ENCODE measurements at places on chromosomes 12 and 14.
A peak's percentile ranks its signal among the peaks of the same experiment; 100 is the strongest.

DNA sequence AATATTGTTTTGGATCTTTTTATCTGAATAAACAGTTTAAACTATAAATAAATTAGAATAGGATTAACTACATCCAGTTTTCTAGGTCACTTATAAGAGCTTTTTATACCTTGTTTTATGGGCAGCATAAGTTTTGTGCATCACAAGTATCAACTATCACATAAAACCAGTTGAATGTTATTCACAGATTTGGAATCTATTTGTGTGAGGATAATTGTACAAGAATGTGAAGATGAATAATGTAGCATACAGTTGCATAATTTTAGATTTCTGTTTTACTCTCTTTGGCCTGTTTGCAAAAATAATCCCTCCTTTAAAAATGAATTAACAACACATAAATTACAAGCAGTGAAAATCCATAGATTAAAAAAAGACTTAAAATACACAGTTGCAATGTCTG, 88.8 kb downstream of the SCFD1 start:
- DNase-seq: peak; percentile 32

GRCh38 chr12:130796985-130797686, 41.9 kb downstream of the STX2 start:
- no peak for DNase-seq

DNA sequence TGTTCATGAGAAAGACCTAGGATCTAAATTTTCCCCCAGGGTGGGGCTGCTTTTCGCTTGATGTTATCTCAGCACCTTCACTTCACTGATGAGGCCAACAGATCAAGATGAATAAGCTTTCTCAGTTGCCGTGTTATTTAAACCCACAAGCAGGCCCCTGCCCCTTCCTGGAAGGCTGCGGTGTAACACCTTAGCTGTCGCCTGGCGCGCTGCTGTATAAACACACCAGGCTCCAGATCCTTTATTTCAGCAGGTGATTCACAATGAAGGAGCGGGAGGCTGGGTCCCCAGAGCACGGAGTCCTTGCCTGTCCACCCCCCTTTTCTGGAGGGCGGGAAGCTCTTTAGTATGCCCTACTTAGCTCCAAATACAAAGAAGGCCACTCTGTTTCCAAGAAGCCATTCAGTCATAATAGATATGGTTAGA, 515.4 kb downstream of the FUT8 start:
- no peak for DNase-seq

- peak; percentile 80 for DNase-seq
Observed at GRCh38 chr14:34853041-34853440, 22.1 kb downstream of the BAZ1A start.

- DNase-seq: no peak
Observed at GRCh38 chr14:97361958-97362357, 564.8 kb downstream of the VRK1 start.

DNA sequence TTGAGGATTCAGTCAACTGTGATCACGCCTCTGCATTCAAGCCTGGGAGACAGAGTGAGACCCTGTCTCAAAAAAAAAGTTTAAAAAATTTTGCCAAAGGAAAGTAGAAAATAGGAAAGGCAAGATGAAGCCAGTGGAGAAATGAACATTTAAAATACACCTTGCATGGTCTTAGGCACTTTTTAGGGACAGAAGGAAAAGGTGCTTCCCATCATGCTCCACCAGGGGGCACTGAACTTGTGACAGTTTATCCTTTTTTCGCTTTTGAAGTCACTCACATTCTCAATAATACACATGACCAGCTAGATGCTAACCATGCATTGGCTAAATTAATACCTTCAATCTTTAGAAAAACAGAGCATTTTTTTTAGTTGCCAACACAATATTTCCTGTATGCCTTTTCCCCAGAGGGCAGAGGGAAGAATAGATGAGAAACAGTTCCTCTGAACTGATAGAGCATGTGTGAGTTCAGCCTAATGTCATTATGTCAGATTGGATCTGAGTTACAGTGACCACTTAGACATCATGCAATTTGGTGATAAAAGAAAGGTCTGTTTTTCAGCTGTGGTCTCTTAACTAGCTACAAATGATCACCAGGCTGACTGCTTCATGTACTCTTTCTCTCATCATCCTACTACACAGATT, 221.8 kb upstream of the SSTR1 start:
- DNase-seq: peak; percentile 63

- DNase-seq: no peak
Observed at GRCh38 chr14:70602254-70602653, 1.8 kb upstream of the MED6 start.

DNA sequence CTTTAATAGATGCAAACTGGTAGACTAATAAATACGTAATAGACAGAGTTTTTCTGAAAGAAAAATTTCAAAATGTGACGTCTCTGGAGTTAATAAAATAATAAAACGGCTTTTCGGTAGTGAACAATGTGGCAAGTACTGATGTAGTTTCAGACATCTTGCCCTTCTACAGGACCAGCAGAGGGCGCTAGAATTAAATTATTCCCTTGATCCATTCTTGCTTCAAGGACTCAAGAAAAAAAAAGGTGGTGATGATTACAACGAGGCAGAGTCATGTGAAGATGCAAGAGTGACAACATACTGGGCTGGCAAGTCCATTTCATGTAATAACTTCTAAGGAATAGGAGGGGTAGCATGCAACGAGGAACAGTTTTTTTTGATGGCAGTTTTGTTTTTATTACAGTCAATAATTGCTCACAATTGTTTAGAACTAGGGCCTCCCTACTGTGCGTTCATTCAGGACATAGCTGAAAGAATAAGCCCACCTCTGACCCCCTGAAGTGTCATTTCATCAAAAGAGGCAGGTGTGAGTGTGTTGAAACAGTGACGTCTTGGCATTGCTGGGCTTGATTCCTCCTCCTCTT, 101.0 kb upstream of the GZMB start:
- peak; percentile 83 for DNase-seq

DNA sequence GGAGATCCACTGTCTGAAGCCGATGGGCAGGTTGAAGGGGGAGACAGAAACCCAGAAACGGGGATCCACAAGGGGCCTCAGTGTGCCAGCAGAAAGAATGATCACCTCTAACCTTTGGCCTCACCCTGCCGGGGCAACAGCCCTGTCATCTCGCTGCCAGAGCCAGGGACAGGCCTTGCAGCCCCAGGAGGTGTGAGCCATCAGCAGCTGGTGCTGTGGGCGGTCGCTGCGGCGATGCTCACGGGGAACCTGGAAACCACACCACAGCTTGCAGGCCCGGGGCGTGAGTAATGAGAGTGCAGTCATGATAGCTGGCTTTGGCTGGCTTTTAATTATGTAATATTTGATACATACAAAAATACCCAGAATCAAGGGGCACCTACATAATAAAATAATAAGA, 4.7 kb upstream of the TTC7B start:
- DNase-seq: peak; percentile 50

DNA sequence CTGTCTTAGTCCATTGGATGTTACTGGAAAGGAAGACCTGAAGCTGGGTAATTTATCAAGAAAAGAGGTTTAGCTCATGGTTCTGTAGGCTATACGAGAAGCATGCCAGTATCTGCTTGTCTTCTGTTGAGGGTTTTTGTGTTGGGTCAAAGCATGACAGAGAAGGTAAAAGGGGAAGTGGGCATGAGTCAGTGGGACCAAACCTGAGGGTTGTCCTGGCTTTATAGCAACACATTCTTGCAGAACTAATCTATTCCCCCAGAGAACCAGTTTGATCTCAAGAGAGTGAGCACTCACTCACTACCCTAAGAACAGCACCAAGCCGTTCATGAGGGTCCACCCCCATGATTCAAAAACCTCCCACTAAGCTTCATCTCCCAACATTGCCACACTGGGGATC, 19.0 kb upstream of the KRAS start:
- peak; percentile 27 for DNase-seq

- DNase-seq: no peak
Observed at GRCh38 chr12:46152456-46152855, 116.4 kb downstream of the SLC38A1 start.

- peak; percentile 58 for DNase-seq
Observed at GRCh38 chr14:78403278-78403815, 233.2 kb downstream of the NRXN3 start.

DNA sequence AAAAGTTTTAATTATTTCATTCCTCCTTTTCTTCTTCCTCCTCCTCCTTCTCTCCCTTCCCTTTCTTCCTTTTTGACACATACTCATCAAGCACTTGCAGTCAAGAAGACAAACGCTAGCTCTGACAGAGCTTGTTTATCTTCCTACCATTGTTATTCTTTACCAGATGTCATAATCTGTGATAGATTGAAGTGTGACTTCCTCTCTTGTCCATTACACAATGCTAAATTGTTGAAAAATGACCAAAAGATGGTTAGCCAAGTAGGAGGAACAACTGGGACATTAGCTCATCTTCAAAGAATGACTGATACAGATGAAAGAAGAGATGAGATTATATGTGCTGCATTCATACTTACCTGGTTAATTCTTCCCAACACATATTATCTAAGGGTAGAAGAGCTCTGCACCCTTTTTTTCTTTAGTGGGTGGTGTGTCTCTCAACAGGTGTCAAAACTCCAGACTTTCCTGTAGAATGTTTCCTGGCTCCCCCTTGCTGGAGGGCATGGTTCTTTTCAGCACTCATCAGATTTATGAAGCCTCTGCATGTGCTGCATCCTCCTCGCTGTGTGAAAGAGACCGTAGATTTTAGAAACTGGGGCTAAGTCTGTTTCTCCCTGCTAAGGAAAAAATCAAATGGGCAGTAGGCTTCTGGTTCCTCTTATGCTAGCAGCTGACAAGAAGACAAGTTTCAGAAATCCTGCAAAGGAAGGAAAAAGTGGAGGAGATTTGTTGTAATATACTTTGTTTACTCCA, 147.1 kb downstream of the TMX1 start:
- DNase-seq: peak; percentile 71

Data from cardiac fibroblast (primary cell).